ENCODE measurements at places on chromosomes 1 and 21.

DNA sequence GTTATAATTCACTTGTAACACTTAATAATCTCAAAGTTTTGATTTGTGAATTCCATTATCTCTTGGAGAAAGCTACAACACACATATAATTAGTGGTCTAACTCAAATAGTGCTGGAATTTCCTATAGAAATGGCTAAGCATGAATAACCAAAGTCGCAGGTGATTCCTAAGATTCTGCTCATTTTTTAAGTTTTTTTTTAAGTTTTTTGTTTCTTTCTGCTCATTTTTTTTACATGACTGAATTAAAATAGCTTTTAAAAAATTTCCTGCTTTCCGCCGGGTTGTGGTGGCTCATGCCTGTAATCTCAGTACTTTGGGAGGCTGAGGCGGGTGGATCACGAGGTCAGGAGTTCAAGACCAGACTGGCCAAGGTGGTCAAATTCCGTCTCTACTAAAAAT lies 90.4 kb downstream of the APP start:
- DNase-seq, result no peak

- no peak for DNase-seq
These were observed 41.9 kb downstream of the SPAG17 start for GRCh38 chr1:118143121-118143520.

DNA sequence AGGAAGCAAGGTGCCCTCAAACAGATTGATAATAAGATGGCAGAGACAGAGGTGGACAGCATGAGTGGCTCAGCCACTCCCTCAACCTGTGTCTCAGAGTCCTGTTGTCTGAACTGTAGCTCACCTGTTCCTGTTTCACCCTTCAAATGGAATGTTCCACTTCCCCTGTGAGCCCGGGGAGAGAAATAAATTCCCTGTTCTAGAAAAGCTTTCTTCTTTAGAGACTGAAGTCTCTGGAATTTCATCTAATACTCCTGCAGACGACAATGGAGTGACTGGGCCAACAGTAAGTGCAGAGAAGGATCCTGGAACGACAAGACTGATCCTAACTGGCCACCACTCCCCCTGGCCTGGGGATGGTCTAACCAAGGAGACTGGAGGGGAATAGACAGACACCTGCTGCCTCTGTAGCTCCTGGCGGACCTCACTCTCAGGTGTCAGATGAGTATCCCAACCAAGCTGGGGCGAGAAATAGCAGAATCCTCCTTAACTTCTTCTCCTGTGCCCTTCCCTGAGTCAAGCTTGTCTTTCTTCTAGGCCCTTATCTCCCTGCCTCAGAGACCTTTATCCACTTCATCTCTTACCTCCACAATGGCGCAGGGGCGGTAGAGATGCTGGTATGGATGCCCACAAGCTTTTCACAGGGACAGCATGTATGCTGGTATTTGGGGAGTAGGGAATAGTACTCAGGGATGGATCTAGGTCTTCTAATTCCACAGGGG lies 45.4 kb downstream of the PLEKHA6 start:
- no peak for DNase-seq

DNA sequence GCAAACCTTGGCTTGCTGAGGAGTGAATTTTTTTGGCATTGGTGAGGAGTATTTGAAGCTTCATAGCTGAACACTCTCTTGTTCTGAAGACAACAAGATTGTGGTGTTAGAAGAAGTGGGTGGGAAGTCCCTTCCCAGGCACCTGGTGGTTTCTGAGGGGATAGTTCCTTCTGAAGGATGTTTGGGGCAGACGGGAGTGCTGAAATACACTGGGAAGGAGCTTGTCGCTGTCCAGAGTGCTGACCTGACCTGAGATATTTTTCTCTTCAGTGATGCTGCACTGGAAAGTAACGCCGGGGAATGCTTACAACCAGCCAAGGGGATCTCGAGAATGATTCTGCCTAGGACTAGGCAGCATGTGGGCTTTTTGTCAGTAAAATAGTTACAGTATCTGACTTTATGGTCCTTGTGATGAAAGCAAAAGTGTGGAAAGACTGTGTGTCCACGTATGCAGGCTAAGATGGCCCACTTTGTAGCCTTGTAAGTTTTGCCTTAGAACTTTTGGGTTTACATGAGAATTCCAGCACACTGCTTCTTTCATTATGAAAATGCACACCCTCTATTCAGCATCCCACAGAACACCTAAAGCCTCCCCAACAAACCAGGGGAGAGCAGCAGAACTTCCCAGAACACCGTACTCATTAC lies 33.1 kb upstream of the NFASC start:
- peak; percentile 6 for DNase-seq

DNA sequence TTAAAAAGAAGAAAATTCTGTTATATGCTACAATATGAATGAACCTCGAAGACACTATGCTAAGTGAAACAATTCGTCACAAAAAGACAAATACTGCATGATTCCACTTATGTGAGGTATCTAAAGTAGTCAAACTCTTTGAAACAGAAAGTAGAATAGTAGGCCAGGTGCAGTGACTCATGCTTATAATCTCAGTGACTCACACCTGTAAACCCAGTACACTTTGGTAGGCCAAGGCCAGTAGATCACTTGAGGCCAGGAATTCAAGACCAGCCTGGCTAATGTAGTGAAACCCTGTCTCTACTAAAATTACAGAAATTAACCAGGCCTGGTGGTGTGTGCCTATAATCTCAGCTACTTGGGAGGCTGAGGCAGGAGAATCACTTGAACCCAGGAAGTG lies 25.7 kb downstream of the EPHA10 start:
- no peak for DNase-seq

GRCh38 chr1:198186916-198187580 lies 30.2 kb downstream of the NEK7 start:
- no peak for DNase-seq

GRCh38 chr1:228197555-228198147 lies 10.2 kb upstream of the OBSCN start:
- DNase-seq, result no peak

- DNase-seq, result peak; percentile 32
These were observed 7.6 kb upstream of the ZNF326 start for GRCh38 chr1:89987159-89987819.

DNA sequence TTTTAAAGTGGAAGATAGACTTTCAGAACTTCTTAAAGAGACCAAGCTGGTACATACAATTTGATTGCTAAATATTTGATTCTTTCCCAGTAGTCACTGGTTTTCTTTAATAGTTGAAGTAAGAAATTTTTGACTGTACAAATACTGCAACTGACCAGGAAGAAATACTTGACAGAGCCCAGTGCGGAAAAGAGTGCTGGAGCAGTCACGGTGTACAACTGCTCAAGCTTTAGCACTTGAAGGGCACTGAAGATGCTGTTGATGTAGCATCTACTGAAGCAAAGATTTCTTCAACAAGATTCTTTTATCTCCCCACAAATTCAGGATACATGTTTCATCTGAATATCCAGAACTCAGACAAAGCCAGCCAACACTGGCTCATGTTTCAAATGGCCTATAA lies 41.5 kb downstream of the SLC35F3 start:
- no peak for DNase-seq

GRCh38 chr1:56921479-56921878 lies 44.3 kb downstream of the C8B start:
- DNase-seq, result no peak

DNA sequence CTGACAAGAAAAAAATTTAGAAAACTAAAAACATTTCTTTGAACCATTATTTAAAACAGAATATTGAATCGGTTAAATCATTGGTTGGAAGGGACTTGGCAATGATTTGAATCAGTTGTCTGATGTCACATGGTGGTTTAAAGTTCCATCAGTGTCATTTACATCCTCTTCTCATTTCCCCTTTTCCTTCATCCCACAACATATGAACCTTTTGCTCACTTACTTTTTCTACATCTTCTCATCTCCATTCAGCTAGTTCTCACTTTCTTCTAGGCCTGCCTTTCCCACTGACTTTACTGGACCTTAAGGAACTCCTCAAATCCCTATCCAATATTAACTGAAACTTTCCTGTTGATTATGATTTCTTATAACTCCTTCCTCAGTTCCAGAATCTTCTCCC lies 58.5 kb downstream of the PHACTR4 start:
- DNase-seq, result no peak

GRCh38 chr21:31873696-31874599 lies 1.1 kb downstream of the HUNK start:
- peak; percentile 50 for DNase-seq

GRCh38 chr1:183438060-183438459 lies 19.9 kb upstream of the NMNAT2 start:
- DNase-seq, result no peak

DNA sequence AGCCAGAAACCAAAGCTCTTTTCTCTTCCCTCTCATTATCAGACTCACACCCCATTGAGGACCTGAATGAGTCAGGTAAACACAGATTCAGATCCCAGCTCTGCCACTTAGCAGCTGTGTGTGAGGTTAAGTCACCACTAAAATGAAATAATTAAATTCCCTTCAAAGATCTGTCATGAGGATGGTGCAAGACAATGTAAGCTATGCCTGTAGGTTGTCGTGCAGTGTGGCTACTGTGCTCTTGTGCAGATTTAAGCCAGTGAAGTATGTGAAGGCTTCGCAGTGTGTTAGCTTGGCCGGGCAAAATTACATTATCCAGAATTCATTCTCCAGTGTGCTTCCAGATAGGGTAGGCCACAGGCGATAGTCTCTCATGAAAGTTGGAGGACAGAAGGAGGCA lies 13.6 kb downstream of the UBL4B start:
- no peak for DNase-seq

GRCh38 chr1:58180537-58180936 lies 366.0 kb downstream of the OMA1 start:
- no peak for DNase-seq

DNA sequence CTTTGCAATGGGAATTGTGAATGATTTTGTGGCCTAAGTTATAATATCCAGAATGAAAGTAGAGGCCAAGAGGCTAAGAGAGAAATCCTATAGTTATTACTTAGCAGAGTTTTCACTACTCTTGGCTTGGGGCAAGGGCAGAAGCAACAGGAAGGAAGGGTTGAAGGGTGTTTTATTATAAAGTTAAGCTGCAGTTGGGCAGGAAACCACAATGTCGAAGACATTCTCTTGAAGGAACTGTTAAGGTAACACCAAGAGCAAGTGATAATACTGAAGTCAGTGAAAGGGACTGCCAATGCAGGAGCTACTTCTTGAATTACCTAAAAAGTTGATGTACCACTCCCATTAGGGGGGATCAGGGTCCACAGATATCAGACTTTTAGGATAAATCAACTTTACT lies 8.3 kb downstream of the XCL2 start:
- DNase-seq, result no peak

DNA sequence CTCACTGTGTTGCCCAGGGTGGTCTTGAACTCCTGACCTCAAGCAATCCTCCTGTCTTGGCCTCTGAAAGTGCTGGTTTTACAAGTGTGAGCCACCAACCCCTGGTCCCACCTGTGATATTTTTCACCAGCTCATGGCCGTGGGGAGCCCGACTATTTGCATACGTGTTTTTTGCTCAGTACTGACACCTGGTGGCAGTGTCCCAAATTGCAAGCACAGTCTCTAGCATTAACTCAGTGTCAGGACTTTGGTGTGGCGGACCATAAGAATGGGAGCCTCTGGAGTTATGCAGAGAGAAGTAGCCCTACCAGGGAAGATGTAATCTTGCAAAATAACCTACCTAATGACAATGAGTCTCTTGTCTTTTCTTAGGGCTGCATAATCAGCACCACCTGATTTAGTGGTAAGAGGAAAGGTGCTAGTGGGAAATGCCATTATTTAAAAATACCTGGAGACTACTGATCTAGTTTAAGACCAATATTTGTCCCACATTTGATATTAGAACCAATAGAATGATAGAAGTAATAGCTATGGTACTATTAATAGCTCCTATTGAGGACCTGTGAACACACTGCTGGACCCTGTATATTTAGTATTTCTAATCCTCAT lies 305.4 kb downstream of the DISC1 start:
- peak; percentile 56 for DNase-seq

DNA sequence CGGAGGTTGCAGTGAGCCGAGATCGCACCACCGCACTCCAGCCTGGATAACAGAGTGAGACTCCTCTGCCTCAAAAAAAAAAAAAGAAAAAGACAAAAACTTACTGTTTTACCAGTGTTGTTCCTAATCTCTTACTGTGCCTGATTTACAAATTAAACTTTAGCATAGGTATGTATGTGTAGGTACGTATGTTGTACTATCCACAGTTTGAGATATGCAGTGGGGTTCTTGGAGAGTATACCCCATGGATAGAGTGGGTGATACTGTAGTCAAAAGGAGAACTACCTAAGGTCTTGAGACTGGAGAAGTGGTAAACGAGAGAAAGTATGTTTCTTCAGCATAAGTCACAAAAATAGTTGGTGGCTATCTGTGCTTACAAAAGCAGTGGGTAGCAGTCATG lies 38.6 kb downstream of the RNF11 start:
- no peak for DNase-seq

DNA sequence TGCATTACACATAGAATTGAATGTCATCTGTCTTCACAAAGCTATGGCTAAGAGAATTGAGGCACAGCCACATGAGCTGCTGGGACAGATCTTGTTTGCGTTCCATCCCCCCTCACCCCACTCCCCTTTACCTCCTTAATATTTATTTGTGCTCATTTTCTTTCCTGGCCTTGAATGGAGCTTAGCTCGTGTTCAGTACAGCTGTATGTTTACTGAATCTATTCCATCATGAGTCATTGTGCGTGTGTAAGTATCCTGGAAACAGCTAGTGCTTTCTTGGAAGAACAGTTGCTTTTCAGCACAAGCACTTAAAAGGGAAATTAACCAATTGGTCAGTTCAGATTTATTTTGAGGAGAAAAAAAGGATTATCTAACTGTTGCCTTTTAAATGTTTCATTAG lies 14.7 kb downstream of the PROX1 start:
- no peak for DNase-seq

Measured in stimulated activated CD4-positive, alpha-beta T cell treated with anti-CD3 and anti-CD28 coated beads, Interleukin-4, amount 100 ng/mL, for 48 hours (primary cell).